Right renal pelvis (tissue), 4 donors: ENCODE measurements at places on chromosomes 7 and 10.

DNA sequence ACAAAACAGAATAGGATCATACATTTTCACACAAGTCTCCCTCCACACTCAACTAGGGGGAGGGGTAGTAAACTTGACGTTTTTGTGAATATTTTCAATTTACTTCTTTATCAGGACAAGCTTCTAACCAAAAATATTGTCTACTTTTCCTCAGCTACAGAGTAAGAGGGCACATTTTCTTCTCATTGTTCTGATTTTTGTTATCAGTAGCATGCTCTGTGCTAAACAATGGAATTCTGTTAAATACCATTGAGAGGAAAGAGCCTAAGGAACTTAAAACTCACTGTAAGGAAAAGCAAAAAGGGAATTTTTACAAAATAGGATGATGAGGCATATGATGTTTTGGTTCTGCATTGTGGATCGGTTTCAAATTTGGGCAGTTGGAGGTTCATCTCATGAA, 41.2 kb downstream of the ANLN start:
- DNase-seq, result no peak

DNA sequence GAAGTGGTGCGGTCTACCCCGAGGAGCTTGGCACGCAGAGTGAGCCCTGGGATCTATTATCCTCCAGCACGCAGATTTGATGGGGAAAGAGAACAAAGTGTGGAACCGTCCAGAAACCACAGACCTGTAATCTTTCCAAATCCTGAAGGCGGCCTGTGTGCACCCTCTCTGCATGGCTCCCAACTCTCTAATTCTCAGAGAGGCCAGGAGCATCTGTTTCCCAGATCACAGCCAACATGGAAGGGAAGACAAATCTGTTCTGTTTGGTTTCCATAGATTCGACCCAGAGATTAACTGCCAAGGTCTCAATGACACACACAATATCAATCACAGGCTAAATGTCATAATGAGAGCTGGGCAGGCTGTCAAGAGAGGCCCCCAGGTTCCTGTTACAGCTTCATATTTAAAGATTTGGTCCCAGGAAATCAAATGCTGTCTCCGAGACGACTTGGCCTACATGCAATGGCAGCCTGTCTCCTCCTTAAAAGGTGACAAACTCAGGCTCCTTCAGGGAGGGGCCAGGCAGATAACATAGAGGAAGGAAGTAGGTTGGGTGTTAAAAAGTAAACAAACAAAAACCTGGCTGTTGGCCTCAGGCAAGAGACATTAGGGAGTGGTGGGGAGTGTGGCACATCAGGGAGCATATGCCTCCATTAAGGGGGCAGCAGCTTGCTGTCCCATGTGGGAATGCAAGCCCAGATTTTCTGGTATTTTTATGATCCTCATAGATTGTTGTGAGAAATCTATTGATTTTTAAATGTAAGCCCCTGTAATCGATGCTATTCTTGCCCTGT, 48.8 kb upstream of the SAMD8 start:
- DNase-seq, result no peak

GRCh38 chr10:69629897-69630650, at the start of gene FAM241B:
Gene FAM241B (plus strand): TSS chr10:69630247. CDS start chr10:69631744, 1,497 bp downstream.
- peak; percentile 34 for DNase-seq

DNA sequence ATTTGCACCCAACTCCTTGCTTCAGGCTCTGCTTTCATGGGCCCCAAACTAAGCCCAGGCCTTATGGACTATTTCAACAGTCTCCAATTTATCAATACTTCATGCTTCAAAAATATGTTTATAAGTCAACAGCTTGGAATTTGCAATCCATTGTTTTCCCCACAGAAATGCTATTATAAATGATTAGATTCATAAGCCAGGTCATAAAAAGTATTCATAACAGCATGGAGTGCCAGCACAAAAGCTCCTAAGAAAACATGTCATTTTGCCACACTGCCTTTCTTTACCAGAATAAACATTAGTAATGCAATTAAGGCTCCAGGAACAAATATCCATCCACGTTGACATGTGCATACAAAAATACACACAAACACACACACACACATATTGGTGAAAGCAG, 30.1 kb downstream of the OSBPL3 start:
- no peak for DNase-seq

DNA sequence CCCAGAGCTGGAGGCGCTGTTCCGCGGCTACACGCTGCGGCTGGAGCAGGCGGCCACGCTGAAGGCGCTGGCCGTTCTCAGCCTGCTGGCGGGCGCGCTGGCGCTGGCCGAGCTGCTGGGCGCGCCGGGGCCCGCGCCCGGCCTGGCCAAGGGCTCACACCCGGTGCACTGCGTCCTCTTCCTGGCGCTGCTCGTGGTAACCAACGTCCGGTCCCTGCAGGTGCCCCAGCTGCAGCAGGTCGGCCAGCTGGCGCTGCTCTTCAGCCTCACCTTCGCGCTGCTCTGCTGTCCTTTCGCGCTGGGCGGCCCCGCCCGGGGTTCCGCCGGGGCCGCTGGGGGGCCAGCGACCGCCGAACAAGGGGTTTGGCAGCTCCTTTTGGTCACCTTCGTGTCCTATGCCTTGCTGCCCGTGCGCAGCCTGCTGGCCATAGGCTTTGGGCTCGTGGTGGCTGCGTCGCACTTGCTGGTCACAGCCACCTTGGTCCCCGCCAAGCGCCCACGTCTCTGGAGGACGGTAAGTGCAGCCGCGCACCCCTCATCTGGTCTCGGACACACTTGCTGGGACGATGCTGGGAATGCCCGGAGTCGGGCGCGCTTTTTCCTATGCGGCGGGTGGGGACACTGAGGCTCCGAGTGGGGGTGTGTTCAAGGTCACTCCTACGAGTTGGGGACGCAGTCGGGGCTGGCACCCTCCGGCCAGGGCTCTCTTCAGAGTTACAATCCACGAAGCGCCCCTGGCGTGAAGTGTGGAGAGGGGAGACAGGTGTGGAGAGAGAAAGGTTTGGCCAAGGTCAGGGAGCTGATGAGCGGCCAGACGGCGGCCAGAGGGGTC, 717 bp downstream of the ADCY1 start:
- DNase-seq, result peak; percentile 47

DNA sequence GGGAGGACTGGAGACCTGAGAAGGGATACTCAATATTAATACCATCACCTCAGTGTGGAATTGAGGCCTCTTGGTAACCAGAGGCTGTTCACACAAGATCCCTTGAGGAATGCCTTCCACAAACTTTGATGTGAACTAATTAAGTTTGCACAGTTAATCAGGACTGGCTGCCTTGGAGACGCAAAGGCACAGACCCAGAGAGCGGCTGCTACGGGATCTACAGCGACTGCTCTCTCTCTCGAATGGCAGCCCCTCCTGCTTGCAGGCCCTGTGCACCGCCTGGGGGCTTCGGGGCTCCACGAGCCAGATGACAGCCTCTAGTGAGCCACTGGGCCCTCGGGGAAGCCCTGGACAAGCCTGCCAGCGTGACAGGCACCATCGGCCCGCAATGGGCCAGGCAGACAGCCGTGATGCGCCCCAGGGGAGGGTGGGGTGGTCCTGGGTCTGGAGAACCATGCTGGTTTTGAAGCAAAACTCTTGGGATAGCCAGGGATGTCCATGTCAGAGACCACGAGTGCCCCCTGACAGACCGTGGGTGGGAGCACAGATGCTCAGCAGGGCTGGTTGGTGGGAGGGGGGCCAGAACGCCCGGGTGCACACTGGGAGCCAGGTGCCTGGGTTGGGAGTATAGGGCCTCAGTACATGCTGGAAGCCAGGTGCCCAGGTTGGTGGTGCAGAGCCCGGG, 195.6 kb downstream of the ELFN1 start:
- no peak for DNase-seq

DNA sequence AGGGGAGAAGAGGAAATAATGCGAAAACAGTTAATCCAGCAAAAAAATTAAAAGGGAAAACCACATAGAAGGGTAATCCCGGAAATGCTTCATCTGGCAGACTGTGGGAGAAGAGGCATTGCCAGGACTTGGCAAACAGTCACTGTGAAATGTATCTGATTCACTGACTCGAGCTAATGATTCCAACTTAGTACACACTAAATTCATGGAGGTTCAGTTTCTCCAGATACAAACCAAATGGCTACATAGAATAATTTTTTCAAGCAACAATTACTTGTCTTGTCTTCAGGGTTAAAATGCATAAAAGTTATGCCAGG, 36.4 kb downstream of the GDI2 start:
- DNase-seq, result no peak

GRCh38 chr10:67665491-67665890, 30.5 kb downstream of the CTNNA3 start:
- no peak for DNase-seq

DNA sequence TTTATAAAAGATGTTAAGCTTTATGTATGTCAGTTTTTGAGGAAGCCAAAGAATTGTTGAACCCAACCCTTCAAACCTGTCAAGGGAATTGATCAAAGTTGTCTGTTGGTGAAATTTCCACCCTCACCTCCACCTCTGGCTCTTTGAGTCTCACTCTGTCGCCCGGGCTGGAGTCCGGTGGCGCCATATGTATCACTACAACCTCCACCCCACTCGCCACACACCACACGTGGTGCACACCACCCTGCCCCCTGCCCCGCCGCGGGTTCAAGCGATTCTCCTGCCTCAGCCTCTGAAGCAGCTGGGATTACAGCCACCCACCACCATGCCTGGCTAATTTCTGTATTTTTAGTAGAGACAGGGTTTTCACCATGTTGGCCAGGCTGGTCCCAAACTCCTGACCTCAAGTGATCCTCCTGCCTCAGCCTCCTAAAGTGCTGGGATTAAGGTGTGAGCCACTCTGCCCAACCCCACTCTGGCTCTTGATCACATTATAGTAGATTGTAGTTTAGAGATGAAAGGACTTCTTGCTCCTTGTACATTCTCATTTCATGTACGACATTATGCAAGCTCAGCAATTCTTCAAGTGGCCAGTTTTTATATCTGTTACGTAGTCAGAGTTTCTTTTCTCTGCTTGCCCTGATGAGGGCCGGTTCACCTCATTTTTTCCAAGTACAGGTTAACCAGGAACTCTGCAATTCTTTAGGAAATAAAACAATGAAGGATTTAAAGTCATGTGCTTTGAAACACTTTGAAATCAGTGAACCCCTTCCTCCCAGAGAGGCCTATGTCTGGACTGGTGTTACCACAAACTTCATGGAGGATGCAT, 7.0 kb downstream of the BAMBI start:
- no peak for DNase-seq

DNA sequence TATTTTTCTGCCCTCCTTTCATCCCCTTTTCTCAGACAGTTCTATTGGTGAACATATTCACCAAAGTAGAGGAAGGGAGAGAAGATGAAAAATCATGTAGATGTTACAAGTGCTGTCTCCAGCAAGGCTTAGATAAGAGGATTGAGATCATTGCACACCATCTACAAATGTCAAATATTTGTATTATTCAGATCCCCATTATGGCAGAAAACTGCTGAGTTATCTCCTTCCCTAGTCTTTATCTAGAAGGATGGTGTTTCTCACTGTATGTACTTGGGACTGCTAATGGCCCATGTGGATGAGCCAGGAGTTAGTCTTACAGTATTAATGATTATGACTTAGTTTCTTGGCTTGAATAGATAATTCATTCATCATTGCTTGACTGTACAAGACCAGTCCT, 147.2 kb upstream of the EEPD1 start:
- no peak for DNase-seq

- DNase-seq, result no peak
Measured at GRCh38 chr7:133698127-133698526, 429.0 kb upstream of the LRGUK start.

- no peak for DNase-seq
Measured at GRCh38 chr7:47647918-47648250, 66.0 kb upstream of the TNS3 start.

GRCh38 chr7:77395626-77396025, 20.5 kb downstream of the GSAP start:
- DNase-seq, result no peak
